ENCODE measurements at places on chromosomes 5 and 9. TPM values are rescaled to one million over a fixed set of nuclear protein-coding genes. Genes with fewer than 3 reads are reported as not detected.
A peak's percentile ranks its signal among the peaks of the same experiment; 100 is the strongest.

- peak; percentile 52 for DNase-seq
Observed at GRCh38 chr5:52989781-52990527, 802 bp downstream of the ITGA2 start.

GRCh38 chr5:41748631-41749030 lies 121.6 kb downstream of the OXCT1 start:
- no peak for DNase-seq

CCDC127 gene
- total RNA-seq: 8.3 TPM

DNA sequence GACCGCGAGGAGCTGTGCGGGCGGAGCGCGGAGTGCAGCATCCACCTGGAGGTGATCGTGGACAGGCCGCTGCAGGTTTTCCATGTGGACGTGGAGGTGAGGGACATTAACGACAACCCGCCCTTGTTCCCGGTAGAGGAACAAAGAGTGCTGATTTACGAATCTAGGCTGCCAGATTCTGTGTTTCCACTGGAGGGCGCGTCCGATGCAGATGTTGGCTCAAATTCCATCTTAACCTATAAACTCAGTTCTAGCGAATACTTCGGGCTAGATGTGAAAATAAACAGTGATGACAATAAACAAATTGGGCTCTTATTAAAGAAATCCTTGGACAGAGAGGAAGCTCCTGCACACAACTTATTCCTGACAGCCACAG lies 590 bp downstream of the PCDHA6 start:
- DNase-seq: no peak

GRCh38 chr9:124256517-124257069 lies 1.2 kb upstream of the NEK6 start:
- DNase-seq: no peak

- DNase-seq: no peak
Observed at GRCh38 chr5:60346393-60346792, 353.6 kb downstream of the DEPDC1B start.

DNA sequence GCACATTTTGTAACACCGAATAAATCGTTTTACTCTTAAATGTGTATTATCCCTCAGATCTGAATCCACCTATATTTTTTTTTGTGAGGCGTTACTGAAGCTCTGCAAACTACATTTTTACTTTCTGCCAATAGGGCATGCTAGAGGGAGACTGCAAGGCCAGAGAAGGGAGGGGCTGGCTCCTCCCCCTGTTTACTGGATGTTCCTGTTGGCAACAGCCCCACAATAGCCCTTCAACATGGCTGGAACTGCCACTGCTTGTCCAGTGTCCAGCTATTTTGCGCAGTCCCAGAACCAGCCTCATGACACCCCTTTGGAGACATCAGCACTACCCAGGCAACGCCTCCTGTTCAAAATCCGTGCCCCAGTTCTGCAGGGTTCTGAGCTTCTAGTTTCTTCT lies 85.4 kb upstream of the MIER3 start:
- no peak for DNase-seq

DNA sequence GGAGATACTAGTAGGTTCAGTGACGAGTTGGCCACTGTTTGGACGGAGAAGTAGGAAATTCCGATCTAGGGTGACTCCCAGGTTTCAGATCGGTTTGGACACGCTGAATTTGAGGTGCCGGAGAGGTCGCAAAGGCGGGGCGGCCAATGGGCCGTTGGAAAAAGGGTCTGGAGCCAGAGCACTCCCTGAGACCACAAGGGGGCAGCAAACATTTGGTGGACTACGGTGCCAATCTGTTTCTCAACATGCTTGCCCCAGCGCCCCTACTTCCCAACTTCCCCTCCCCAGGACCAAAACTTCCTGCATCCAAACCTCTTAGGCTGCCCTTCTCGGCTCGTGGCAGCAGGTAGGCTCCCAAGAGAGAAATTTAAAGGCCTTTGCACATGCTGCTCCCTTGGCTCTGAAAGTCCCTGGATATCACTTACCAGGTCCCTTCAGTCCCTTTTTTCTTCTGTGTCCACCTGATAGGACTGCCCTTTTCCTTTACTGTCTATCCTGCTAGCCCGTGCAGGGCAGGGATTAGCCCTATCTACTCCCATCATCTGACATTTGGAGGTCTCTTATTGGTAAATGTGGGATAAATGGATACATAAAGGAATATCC lies 992 bp upstream of the RPP25L start:
- DNase-seq: peak; percentile 62

DNA sequence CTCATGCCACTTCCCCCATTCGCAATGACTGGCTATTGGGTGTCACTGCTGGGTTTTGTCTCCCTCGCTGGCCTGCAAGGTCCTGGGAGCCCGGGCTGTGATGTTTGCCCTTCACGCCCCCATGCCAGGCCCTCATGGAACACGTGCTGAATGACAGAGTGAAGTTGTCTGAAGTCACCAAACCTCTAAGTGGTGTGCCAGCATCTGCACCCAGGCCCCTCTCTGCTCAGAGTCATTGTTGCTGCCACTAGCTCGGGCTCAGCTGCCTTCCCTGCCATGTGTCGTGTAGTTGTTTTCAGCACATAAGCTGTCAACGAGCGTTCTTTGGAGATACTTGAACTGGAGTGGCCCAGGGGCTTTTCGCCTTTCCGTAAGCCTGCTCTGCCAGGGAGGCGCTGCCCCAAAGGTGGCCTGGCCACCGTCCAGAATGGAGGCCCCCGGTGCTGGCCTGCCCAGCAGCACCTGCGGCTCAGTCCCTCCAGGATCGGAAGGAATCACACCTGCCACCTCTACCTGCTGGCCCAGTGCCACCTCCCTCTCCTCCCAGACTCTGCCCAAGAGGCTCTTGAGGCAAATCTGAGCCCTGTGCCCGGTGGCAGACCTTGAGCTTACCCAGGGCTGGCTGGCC lies 250.1 kb downstream of the PBX3 start:
- DNase-seq: no peak

DNA sequence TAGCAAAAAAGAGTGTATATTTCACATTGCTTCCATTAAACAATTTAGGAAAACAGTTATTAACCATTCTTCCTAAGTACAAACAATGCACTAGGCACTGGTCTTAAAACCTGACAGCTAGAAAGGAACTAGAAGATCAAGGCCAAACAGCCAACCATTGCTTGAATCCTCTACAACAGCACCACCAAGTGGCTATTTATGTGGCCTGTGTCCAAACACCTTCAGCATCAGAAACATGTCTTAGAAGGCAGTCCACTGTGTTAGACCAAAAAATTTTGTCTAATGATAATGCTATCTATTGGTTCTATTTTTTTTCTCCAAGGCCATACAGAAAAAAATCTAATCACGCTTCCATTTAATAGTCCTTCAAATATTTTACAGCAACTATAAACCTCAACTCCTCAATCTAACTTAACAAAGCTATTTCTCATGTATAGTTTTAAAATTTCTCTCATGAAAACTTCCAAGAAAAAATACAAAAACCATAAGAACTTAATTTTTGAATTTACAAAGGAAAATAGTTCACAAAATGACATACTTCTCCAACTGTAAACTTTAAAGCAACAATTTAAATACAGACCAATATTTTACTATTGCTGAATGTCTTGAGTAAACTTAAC lies 36.1 kb downstream of the CAAP1 start:
- DNase-seq: no peak

DNA sequence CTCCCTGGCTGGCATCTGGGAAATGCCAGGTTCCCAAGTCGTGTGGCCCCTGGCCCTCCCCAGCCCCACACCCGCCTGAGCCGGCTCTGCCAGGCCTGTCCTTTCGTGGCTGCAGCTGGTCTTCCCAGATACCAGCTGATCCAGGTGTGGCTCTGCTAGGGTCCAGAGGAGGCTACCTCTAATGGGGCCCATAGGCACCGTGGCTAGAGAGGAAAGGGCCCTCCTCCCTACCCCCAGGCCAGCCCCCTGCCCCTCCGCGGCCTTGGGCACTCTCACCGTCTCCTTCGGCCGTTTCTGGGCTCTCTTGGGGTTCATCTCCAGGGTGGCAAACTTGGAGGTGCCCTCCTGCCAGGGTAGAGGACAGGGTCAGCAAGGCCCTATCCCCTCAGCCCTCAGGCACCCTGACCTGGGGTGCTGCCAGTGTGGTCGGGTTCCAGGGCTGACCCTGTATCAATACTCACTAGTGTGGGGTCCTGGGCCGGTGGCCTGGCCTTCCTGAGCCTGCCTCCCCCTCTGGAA lies 17.0 kb downstream of the RALGDS start:
- DNase-seq: peak; percentile 38

RNF183 gene
- total RNA-seq: not detected

KIAA0825 gene
- total RNA-seq: 1.5 TPM

DNA sequence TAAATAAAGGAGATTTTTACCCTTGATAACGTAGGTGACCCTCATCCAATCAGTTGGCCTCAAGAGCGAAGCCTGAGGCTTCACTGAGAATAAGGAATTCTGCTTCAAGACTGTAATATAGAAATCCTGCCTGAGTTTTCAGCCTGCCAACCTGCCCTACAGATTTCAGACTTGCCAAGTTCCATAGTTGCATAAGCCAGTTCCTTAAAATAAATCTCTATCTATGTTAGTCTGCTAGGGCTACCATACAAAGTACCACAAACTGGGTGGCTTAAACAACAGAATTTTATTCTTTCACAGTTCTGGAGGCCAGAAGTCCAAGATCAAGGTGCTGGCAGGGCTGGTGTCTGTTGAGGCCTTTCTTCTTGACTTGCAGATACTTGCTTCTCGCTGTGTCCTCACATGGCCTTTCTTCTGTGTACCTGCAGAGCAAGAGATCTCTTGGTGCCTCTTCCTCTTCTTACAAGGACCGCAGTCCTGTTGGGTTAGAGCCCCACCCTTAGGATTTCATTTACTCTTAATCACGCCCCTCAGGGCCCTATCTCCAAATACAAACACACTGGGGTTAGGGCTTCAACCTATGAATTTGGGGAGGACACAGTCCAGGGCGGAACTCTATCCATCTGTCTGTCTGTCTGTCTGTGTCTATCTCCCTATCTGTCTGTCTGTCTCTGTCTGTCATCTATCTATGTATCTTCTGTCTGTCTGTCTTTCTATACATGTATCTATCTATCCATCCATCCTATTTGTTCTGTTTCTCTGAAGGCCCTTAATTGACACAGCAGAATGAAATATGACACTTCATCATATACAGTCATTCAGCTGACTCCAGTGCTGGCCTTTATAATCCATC lies 17.0 kb upstream of the CMBL start:
- DNase-seq: no peak

DNA sequence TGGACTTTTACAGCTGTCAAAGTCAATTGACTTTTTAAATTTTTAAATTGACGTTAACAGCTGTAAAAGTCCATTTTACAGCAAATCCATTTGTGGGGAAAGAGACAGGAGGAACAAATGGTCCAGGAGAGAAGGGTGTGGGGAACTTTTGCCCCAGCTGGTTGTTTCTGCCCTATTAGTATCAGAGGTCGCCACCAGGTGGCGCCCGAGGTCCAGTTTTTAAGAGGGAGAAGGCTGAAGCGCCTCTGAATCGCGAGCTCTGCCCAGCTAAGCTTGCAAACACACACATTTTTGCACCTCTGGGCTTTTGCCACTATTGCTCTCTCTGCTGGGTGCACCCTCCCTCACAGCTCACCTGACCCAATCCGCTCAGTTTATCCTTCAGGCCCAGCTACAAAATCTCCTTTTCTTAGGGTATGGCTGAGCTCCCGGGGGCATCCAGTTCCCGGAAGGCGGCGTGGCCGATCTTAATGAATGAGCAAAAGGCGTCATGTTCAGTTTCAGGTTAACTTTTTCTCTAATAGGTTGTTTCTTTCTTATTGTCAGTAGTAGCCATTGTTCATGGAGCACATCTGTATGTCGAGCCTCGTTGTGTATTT lies 6.3 kb upstream of the TTLL11 start:
- peak; percentile 72 for DNase-seq

DNA sequence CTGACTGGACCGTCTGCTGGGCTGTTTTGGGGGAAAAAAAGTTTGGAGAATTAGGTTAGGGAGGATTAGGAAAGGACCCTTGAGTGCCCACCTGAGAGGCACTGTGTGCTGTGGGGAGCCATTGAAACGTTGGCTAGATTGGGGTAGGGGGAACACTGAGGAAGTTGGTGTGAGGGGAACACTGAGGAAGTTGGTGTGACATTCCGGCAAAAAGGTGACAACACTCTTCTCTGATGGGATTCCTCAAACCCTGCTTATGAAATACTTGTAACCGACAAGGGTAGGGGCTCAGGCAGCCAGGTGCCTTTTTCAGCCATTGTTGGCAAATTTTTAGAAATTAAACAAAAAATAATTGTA lies 1.0 kb downstream of the CYSTM1 start:
- no peak for DNase-seq

- no peak for DNase-seq
Observed at GRCh38 chr9:129544761-129545160, 76.1 kb downstream of the C9orf50 start.

DNA sequence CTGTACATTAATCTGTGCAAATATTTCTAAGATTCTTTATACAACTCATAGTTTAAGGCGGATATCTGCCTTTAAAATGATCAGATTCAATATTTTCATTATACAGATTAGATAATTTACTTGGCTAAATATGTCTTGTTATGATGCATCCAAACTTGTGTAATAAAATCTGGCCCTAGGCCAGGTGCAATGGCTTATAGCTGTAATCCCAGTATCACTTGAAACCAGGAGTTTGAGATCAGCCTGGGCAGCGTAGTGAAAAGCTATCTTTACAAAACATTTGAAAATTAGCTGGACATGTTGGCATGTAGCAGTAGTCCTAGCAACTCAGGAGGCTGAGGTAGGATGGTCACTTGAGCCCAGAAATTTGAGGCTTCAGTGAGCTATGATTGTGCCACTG lies 2002.2 kb upstream of the ACO1 start:
- DNase-seq: no peak

DNA sequence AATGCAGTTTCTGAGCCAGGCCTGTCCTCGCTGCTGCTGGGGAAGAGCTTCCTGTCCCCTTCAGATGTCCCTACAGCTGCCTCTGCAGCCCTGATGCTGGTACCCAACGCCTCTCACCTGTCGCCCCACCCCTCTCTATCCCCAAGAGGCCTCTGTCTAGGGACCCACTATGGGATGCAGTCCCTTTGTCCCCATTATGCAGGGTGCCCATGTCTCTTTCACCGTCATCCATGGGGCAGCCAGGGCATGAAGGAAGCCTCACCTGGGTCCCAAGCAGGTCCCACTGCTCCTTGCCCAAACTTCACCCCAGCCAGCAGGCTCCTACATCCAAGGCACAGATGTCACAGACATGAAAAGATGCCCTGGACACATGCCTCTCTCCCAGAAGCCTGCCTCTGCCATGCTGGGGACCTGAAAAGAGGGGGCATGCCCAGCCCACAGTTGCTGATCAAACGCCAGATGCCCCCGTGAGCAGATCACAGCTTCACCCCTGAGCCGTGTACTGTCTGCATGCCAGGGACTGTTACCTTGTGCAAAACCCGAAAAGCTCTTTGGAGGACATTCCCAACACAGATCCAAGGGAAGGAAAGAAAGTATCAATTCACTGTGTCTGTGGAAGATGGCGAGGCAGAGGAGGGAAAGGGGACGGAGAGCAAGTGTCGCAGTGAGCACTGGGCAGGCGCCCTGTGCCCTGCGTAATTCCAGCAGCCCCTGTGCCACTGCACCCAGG lies 81.0 kb downstream of the ADAMTS2 start:
- peak; percentile 23 for DNase-seq

DNA sequence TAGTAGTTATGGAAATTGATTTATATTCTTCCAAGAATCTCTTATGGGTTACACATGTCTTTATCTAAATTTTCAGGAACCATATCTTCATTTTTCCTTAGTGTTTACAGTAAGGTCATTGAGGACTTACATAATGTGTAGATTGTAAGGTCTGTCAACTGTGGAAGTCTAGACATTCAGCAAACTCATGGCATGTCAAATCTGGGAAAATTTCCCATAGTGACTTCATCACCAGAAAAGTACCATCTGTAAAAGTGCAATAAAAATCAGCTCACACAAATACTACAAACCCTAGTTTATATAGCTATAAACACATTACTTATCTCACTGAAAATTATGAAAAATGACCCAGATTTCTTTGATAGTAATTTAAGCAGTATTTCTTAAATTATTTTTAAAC lies 419.4 kb downstream of the MTRR start:
- no peak for DNase-seq

- no peak for DNase-seq
Observed at GRCh38 chr5:35956429-35956828, 18.0 kb upstream of the CAPSL start.
